A549 (cell line): ENCODE measurements at places on chromosomes 16 and 17. TPM values are rescaled to one million over a fixed set of nuclear protein-coding genes. Genes with fewer than 3 reads are reported as not detected.

The RAB11FIP4 gene
- 1.2 to 1.9 TPM (median 1.3 TPM) in 3 replicates for polyA plus RNA-seq

The CACNG3 gene
- polyA plus RNA-seq, result not detected in 3 replicates

The CTRL gene
- 3.6 to 4.4 TPM (median 3.9 TPM) in 3 replicates for polyA plus RNA-seq

The CFAP119 gene
- 7.7 to 9.9 TPM (median 9.5 TPM) in 3 replicates for polyA plus RNA-seq

The TP53TG3F gene
- 0.12 to 0.34 TPM (median 0.14 TPM) in 3 replicates for polyA plus RNA-seq

The OR2C1 gene
- not detected in 3 replicates for polyA plus RNA-seq

The KRT24 gene
- polyA plus RNA-seq, result not detected in 3 replicates

The ZNF597 gene
- 0.92 to 1.1 TPM (median 0.96 TPM) in 3 replicates for polyA plus RNA-seq

The TBX21 gene
- 0.04 TPM in 1 of 3 replicates, not detected in the others for polyA plus RNA-seq

DNA sequence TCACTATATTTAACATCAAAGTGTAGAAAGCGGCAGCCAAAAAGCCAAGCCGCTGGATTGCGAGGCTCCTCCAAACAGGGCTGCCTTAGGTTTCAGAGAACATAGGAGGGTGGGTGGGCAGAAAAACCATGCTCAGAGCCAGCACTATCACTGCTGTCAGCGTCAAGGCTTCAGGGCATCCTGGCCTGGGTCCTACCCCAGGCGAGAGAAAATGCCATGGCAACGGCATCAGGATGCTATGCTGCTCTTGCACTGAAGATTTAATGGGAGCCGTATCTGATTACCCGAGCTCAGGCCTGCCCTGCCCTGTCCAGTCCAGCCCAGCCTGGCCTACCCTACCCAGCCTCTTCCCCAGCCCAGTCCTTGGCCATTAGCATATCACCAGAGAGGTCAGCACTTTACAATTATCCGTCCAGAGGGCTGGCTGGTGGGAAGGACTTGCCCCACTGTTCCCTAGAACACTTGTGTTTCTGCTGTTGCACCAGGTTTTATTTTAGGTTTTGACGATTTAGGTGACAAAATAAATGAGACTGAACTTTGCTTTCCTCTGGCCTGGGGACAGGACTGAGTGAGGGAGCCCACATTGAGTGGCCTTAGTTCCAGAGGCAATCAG lies 61.1 kb downstream of the TOM1L2 start:
- DNase-seq, result no peak

DNA sequence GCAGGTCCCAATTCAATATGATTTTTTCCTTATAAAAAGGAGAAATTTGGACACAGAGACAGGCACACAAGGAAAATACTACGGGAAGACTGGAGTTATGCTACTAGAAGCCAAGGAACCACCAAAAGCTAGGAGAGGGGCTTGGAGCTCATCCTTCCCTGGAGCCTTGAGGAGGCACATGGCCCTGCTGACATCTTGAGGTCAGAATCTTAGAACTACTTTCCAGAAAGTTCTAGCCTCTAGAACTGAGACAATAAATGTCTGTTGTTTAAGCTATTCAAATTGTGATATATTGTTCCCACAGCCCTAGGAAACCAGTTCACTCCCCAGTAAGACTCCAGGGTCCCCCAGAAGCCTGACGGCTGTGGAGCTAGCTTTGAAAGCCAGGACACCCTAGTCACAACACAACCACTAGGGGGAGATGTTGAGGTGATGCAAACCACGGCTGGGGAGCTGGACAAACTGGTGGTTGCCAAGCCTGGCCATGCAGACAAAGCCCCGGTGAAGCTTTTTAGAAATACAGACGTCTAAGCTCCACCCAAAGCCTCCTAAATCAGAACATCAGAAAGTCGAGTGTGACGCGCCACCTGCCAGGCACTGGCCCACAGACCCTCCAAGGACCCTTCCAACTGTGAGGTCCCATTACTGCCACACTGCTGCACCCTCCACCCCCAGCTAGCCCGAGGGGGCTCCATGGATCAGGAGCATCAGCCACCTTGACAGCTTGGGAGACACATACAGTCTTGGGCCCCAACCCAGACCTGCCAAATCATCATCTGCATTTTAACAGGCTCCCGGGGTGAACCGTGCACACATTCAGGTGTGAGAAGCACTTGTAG lies 106.4 kb downstream of the SLC39A11 start:
- DNase-seq, result peak; percentile 93

GRCh38 chr17:75646638-75646992 lies 13.4 kb downstream of the SMIM5 start:
- DNase-seq, result no peak

GRCh38 chr17:82241183-82241925 lies 12.5 kb downstream of the SLC16A3 start:
- peak; percentile 74 for DNase-seq

DNA sequence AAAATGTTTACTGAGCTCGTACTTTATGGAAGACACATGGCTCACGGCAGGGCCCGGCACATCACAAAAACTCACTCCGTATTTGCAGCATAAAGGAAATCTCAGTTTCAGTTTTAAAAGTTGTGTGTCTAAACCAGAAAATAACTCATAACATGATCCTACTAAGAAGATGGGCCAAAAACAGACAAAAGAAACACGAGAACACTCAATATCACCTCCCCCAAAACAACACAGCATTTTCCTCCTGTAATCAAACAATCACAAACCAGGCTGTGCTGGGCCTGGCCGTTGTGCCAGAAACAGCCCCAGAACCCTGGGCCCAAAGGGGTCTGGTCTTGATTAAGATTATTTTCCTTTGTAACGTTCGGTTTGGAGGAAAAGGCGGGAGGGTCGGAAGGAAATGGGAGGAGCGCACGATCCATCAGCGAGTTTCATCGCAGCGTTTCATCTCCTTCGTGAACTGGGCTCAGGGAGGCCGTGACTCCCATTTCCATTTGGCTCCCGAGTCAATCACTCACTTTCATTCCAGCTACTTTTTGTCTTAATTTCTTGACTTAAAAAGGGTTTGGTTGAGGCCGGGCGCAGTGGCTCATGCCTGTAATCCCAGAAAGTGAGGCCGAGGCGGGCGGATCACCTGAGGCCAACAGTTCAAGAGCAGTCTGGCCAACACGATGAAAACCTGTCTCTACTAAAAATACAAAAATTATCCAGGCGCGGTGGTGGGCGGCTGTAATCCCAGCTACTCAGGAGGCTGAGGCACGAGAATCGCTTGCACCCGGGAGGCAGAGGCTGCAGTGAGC lies 61.4 kb downstream of the NXN start:
- DNase-seq, result no peak

- no peak for DNase-seq
These were observed 30.6 kb upstream of the CBFA2T3 start for GRCh38 chr16:89007371-89008249.

DNA sequence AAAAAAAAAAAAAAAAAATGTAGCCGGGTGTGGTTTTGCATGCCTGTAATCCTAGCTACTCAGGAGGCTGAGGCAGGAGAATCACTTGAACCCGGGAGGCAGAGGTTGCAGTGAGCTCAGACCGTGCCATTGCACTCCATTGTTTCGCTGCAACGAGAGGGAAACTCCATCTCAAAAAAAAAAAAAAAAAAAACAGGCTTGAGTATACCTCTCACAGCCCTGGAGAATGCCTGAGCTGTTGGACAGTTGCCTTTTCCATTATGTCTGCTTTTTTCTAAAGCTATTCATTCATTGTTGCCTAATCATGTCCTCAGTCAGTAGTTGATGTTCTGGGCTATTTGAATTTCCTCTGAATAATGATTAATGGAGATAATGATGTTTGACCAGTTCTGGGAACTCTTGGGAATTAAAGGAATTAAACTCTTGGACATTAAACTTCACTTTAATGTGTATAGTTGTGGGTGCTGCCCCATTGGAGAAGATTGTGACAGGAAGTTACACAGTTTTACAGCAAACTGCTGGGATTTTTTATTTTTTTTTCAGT lies 11.8 kb downstream of the HMOX2 start:
- no peak for DNase-seq

GRCh38 chr17:39823407-39824054 lies 40.6 kb downstream of the IKZF3 start:
- DNase-seq, result peak; percentile 26

- no peak for DNase-seq
These were observed 71.3 kb upstream of the BCAR1 start for GRCh38 chr16:75322740-75323139.

DNA sequence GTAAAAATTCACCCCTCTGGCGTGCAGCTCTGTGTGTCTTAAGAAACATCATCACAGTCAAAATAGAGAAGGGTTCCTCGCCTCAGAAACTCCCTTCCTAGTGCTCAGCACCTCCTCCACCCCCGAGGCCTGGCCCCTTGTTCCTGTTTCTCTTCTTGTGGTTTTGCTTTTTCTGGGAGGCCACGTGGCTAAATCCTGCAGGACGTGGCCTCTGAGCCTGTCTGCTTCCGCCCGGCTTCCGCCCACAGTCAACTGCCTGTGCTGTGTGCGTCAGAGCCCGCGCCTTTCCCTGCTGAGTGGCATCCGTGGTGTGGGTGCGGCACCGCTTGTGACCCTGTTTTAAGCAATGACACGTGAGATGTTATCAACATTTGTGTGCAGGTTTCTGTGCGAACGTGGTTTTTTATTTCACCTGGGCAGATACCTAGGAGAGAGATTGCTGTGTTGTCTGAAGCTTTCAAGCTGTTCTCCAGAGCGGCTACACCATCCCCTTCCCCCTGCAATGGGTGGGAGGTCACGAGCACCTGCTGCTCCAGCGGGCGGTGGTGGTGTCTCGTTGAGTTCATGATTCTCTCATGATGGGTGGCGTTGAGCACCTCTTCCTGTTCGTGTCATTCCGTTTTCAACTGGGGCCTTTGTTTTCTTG lies 21.7 kb downstream of the ACSF3 start:
- DNase-seq, result no peak

DNA sequence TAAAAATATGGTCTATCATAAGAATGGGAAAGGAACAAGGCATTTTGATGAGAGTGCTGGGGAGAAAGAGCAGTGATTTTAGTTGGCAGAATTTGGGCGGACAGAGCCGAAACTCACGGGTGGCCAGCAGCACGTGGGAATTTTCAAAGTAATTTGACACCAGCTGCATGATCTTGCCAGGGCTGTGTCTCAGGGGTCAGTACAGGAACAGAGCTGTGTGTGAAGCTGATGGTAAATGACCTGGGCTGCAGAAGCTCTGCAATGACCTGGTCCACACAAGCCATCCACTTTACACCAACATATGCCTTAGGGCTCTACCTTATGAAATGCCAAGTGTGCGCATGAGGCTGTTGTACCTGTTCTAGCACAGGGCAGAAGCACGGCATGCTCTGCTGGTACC lies 112.0 kb downstream of the ZFHX3 start:
- DNase-seq, result no peak

DNA sequence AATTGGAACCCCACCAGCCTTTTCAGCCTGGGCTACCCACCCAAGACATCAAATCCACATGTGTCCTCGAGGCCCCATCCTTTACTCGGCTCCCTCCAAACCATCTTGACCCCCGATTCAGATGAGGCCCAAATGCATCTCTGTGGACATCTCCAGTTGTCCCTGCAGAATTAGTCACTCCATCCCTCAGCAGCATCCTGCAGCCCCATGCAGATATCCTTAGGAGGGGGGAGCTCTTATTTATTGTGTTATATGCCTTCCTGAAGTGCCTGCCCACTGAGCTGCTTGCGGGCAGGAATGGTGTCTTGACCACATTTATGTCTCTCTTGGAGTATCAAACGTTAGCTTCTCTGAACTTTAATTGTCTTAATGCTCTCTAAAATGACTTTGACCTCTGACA lies 15.6 kb downstream of the CDK5RAP3 start:
- no peak for DNase-seq

DNA sequence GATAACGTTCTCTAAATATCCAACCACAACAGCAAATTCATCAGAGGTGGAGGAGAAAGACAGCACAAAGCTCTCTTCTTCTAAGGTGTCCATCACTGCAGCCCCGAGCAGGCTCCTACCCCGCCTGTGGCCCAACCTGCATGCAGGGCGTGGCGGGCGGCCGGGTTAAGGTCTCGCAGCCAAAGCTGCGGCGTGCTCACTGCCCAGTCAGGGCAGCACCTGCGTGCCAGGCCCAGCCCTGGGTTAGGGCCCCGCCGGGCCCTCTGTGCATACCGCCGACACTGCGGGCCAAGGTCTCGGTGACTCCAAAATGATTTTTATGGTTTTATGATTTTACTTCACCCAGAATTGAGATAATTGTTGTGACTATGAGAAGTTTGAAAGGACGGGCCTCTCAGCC lies 57.8 kb downstream of the FOXK2 start:
- no peak for DNase-seq

GRCh38 chr16:4744555-4745273 lies 10.4 kb downstream of the DNAAF8 start:
- no peak for DNase-seq

DNA sequence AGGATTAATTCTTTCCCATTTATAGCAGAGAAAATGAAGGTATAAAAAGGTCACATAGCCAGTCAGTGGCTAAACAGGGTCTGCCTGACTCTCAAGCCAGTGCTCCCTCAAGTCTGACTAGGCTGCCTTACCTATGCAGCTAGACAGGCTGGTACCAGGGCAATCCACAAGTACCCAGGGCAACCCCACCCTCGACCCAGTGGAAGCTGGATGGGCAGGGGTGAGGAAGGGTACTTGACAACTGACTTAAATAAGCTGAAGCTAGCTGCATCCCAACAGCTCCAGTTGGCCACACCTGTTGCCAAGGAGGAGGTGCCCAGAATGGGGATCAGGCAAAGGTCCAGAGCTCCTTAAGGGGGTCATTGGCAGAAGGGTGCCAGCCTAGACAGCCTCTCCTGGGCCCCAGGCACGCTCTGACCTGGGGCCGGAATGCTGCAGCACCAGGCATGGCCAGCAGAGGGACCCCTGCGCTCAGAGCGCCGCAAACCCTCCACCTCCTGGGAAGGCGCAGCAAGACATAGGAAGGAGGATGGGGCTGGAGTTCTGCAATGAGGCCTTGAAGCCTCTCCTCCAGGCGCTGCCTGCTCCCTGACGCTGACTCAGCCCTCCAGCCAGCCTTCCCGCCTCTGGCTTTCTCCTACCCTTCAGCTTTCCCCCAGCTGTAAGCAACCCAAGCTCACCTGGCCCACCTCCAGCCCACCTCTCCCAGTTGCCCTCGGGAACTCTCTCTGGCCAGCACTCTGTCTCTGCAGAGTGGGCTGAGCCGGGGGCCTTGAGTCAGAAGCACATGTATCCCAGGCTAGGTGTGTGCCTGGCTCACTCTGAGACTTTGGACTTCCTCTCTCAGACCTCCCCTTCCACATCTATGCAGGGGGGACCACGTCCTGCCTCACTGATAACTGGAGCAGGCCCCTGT lies 28.8 kb downstream of the MPP2 start:
- peak; percentile 87 for DNase-seq

DNA sequence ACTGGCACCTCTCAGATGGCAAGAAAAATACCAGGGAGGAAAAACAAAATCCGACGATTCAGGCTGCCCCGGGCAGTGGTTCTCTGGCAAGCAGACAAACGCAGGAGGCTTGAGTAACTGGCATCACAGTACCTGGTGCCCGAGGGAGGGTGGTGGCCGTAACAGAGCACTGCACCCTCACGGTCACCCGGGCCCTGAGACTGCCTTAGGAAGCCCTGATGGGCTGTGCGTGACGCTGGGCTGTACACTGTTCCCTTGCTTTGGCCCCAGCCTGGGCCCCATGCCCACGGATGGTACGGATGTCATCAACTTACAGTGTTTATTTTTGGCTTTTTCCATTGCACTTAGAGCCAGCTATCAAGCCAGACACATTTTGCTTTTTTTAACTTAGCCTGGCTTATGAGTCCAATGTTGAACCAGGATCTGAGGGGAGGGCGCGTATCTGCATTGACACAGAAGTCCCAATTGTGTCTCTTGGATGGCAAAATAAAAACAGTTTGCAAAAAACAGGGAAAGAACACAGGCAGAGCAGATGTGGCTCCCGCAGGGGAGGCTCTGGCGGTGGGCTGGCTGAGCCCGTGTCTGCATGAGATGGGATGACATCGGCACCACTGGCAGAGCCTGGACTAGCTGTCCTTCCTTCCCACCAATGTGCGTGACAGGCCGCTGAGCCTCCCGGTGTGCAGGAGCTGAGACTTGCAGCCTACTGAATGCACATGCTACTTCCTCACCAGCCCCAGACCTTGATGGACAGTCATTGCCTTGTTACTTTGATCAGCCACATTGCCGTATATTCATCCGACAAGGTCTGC lies 287.7 kb downstream of the FOXL1 start:
- DNase-seq, result no peak
